Activated CD4-positive, alpha-beta T cell treated with anti-CD3 and anti-CD28 coated beads, Interleukin-2, Interleukin-4, amounts not matched to agents 100 ng/mL and 50 ng/mL, durations not matched to agents 16 hours and 8 hours (primary cell): ENCODE measurements at places on chromosomes 7 and 10.
A peak's percentile ranks its signal among the peaks of the same experiment; 100 is the strongest.

- DNase-seq = no peak
Observed at GRCh38 chr7:138257459-138258196, 181.4 kb downstream of the AKR1D1 start.

DNA sequence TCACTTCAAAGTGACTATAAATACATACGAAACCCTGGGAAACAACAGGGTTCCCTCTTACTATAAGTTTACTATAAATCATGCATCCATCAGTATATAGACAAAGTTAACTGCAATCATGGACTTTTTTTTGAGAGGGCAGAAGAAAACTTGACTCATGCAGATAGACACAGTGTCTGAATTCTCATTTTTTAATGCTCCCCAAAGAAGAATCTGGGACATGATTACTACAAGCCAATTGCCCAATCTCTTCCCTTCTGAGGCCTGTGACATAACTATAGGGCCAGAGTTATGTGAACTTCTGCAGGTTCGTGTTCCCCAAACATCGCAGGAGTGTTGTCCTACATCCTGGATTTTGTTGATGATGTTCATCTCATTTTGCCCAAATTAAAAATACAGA lies 376.5 kb downstream of the KCNMA1 start:
- DNase-seq = no peak

DNA sequence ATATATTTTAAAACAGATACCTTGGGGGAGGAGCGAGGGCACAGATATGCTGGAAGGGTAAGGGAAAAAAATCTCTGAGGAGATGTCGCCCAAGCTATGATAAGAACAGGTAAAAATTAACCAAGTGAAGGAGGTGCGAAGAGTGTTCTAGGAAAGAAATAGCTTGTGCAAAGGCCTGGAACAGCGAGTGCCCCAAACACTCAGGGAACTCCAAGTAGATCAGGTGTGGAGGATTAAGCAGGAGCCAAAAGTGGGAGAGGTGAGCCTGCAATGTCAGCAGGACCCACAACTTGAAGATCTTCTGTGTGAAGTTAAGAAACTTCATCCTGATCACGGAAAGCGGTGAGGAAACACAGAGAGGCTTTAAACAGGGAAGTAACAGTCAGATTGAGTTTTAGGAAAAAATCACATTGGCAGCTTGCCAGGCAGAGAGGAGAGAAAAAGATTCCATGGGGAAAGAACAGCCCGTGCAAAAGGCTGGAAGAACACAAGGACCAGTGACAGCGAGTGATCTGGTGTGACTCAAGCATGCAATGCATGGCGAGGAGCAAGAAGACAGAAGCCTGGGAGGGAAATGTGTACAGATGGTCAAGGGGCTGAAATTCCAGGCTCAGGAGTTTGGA lies 30.7 kb downstream of the FGF8 start:
- DNase-seq = no peak

GRCh38 chr7:96685353-96685752 lies 24.3 kb downstream of the SEM1 start:
- DNase-seq = peak; percentile 28

DNA sequence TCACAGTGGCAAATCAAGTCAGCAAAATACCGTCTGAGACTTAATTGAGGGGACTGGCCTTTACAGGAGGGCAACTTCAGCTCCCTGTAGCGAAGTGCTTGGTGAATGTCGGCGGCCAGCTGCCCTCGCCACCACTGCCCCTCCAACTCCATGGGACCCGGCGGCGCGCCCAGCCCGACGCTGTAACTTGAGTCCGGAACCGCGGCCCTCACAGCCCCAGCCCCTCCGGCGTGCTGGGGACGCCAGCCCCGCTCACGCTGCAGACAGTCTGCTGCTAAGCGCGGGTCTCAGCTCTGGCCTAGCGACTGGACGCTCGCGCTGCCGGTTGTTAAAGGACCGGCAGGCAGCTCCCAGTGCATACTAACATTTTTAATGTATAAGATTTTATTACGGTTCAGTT lies 113.4 kb upstream of the NUPR2 start:
- DNase-seq = no peak

- no peak for DNase-seq
Observed at GRCh38 chr7:37434529-37434928, 14.1 kb downstream of the ELMO1 start.

- no peak for DNase-seq
Observed at GRCh38 chr7:75950111-75950681, 35.2 kb downstream of the POR start.
